ENCODE measurements at places on chromosomes 12 and 14.

GRCh38 chr14:105866841-105867321 is 340.5 kb downstream of the TMEM121 start:
- no peak for DNase-seq

- no peak for DNase-seq
These were observed 5.9 kb upstream of the PRPH start for GRCh38 chr12:49288922-49289555.

DNA sequence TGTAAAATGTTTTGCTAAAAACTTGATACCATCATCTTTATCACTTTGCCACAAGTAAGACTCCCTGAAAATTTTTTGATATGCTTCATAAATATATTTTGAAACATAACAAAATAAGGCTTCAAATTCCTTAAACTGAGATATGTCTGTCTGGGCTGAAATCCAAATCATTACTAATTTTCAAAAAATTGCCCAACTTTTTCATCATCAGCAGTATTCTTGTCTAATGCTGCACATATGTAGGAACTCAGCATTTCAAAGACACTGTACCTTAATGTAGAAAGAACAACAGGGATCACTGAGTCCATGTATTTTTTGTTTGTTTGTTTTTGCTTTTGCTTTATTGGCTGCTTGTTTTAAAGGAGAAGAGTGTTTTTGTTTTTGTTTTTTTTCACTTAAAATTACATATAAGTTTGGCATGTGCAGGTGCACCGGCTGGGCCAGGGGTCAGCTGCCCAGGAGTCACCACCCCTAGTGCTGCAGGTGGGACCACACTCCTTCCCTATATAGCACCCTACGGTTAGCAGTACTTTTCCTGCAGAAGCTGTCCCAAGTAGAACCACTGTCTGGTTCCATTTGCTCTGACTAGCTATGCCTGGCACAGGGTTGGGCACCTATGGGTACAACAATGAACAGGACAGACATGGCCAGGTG is 231.2 kb downstream of the PIK3C2G start:
- DNase-seq = no peak

- no peak for DNase-seq
These were observed 498.2 kb downstream of the GLT1D1 start for GRCh38 chr12:129351481-129351880.

DNA sequence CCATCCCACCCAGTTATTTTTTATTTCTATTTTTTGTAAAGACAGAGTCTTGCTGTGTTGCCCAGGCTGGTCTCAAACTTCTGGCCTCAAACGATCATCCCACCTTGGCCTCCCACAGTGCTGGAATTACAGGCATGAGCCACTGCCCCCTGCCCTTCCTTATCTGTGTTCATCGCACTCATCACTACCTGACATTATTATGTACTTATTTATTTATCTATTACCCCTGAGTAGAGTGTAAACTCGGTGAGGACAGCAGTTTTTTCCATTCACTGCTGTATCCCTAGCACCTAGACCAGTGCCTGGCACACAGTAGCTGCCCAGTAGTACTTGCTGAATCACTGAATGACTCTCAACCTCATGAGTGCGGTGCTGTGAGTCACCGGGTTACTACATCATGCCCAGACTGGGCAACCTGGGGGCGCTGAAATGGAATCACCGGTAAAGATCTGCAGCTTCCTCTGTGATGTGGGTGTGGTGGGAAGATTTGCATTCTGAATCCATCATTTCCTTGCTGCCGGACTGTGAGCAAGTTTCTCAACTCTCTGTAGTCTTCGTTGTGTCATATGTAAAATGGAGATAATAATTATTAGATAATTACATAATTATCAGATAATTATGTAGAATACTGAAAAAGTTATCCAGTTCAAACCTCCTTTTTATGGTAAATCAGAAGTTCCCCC is 81.9 kb upstream of the USP44 start:
- no peak for DNase-seq

GRCh38 chr14:100673807-100674154 is 52.9 kb upstream of the DLK1 start:
- no peak for DNase-seq

DNA sequence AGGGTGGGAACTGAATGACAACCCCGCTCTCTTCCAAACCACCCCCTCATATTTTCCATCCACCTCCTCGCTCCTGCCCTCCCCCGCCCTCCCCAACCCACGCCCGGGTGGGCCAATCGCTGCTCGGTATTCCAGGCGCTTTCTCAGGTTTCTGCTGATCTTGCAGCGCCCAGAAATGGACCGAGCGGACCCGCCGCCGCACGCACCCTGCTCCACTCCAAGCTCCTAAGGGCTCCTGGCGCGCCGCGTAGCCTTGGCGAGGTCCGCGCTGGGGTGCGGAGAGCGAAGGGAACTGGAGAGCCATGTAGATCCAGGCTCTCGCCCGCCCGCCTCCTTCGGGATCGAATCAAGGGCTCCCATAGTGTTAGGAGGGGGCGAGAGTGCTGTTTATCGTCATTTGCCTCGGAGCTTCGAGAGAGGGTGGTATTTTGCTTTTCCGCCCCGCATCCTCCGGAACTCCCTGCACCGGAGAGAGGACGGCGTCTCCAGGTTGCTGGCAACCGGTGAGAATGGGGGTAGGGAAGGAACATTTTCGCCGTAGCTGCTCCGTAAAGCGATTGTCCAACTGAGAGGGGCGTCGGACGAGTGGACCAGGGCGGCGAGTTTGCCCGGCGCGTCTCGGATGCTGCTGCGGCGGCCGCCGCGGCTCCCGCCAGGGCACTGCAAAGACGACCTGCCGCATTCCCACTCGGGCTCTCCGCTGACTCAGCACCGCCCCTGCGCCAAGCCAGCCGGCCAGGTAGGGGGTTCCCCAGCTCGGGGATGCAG is at the start of gene KCNA1:
Gene KCNA1 (plus strand): TSS at position 172 of the 768 bp plus-strand sequence. CDS start 1,474 bp downstream, outside the sequence.
- DNase-seq = no peak

- no peak for DNase-seq
These were observed 13.5 kb downstream of the HECTD1 start for GRCh38 chr14:31194095-31194494.

DNA sequence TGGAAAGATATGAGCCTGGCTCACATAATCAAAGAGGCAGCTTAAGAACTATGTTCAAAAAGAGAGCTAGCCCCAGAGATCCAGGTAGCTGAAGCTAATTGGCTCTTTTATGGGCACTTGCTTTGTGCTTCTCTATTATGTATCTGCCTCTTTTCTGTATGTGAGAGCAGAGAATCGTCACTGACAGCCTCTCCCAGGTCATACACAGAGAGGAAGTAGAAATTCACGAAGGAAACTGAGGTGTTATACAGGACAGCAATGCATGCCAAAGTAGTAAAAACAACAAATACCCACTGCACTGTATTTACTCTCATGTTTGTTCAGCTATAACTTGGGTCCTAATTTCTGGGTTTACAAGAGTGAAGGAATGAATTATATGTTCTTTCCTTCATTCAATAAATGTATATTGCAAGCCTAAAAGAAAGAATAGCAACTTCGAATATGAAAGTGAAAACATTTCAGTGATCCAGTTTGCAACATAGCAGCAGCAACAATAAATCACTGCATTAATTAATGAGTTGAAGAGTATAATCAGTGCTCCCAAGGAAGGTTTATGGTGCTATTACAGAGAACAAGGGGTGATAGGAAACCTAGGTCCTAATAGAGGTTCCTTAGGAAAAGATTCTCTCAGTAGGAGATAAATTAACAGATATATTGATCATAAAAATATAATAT is 47.1 kb upstream of the ATXN7L3B start:
- DNase-seq = no peak

DNA sequence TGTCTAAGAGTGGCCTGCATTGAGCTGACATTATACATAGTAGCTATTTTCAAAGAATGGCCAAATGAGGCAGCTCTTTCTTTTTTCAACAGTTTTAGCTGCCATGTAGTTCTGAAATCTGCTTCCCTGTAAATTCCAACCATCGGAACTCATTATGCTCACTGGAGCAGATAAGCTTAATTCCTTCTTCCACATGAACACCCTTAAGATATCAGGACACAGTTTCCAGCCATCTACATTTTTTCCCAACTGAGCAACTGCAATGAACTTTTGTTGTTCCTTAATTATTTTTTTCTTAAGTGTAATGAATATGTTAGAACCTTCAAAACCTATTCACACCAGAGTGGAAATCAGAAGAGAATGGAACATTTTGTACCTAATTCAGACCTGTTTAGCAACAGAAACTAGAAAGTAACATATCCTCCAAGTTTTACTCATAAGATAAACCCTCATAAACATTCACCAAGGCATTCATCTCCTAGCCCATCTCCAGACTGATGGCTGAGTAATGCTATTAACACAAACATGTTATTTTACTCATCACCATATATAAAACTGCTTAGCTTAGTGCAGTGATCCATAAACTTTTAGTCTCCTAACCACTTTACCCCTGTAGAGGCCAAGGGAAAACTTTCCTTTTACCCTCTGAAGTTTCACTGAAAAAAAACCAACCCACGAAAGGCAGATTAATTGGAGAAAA is 296.1 kb upstream of the SYT1 start:
- no peak for DNase-seq

GRCh38 chr12:63808631-63809030 is 28.9 kb downstream of the RXYLT1 start:
- DNase-seq = no peak

- no peak for DNase-seq
These were observed 30.7 kb downstream of the RBM19 start for GRCh38 chr12:113935459-113935858.

DNA sequence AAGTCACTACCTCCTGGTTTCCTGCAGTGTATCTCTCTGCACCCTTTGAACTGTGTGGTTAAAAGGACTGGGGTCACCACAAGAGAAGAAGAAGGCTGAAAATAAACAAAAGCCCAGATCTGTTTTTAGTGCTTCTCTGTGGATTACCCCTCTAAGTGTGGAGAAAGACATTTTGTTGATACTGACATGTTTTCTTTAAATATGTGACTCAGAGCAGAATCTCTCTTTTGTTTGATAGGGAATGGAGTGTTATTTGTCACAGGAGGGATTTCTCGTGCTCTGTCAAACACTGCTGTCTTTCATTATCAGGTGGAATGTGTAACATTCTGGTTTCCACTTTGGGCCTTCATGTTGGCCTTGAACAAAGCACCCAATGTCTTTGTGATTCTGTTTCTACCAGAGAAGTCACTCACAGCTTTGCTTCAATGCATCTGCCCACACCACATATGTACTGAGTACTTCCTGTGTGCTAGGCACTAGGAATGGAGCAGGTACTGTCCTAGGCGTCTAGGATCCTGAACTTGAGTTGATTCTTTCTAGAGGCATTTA is 82.1 kb downstream of the PLXNC1 start:
- DNase-seq = no peak

DNA sequence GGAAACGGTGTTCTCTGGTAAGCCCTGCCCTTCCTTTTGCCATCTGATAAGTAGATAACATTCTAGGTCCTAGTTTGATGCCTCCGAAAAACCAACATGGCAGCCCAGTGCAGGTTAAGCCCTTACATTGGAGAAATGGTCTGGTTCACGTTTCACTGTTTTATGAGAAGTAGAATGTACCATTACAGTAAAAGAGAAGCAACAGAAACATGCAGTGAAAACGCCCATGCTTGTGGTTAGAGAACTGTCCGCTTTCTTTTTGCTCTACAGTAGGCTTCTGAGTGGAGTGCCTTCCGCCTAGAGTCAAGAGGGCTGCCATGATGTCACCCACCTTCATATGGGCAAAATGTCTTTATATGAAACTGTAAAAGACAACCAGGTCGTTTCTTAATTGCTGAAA is 190.4 kb upstream of the BCL2L14 start:
- DNase-seq = no peak

- no peak for DNase-seq
These were observed 59.7 kb downstream of the PIK3C2G start for GRCh38 chr12:18320976-18321375.

- DNase-seq = no peak
These were observed 22.6 kb downstream of the SUDS3 start for GRCh38 chr12:118398940-118399339.

DNA sequence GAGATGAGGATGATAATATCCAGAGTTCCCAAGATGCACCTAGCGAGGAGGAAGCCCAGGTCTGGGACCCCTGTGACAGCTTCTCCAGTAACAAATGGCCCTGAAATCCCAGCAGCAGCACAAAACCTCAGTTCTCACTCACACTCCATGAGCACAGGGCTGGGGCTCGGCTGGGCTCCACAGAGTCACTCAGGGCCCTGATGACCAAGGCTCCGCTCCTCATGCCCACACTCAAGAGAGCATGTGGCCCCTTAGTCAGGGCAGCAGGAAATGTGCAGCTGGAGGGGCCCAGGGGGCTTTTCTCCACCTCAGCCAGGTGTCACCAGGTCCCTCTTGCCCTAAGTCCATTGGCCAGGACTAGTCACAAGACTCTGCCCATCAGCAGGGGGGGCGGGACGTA is 242.7 kb upstream of the SFSWAP start:
- no peak for DNase-seq

GRCh38 chr14:55192054-55192621 is 753 bp upstream of the DLGAP5 start:
- DNase-seq = no peak

DNA sequence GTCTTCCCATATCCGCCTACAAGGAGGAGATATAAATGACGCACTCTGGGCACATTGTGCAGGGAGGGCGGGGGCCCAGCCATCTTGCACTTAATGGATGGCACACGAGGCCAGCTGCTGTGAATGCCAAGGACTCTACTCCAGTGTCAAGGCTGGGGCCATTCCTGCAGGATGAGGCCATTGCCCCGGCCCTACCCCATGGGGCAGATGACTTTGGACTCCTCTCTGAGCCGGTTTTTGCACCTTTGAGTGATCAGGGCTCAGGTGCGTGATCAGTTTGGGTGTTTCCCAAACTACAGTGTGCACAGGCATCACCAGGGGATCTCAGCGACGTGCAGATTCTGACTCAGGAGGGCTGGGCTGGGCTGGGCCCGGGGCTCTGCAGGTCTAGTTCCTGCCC is 16.1 kb downstream of the MMAB start:
- no peak for DNase-seq

DNA sequence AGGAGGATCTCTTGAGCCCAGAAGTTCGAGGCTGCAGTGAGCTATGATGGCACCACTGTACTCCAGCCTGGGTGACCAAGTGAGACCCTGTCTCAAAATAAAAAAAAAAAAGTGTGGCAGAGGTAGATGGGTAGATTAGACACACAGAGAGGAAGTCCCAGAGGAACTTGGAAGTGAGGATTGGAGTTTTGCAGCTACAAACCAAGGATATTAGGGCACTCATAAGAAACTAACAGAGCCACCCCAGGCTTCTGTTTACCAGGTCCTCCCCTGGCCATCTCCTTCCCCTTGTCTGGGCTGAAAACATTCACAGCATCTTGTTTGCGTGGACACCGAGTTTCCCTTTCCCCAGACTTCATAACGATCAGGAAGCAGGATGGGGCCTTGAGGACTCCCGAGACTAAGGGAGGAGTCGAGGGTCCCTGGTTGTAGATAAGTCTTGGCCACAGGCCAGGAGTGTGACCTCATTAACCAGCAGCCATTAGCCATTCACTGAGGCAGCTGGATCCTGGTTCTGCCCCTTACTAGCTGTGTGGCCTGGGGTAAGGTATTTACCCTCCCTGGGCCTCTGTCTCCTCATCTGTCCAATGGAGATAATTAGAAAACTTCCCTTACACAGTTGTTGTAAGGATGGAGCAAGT is 2.1 kb downstream of the MAP1LC3B2 start:
- no peak for DNase-seq

All from stimulated activated CD4-positive, alpha-beta T cell treated with anti-CD3 and anti-CD28 coated beads, Interleukin-1b, Interleukin-23, amount 100 ng/mL, for 4 hours (primary cell).